ENCODE measurements at places on chromosomes 5 and 9.

- peak; percentile 8 for DNase-seq
Observed at GRCh38 chr5:161544350-161544765, 2.2 kb downstream of the GABRB2 start.

GRCh38 chr9:7533376-7534090, 266.0 kb downstream of the DMAC1 start:
- no peak for DNase-seq

DNA sequence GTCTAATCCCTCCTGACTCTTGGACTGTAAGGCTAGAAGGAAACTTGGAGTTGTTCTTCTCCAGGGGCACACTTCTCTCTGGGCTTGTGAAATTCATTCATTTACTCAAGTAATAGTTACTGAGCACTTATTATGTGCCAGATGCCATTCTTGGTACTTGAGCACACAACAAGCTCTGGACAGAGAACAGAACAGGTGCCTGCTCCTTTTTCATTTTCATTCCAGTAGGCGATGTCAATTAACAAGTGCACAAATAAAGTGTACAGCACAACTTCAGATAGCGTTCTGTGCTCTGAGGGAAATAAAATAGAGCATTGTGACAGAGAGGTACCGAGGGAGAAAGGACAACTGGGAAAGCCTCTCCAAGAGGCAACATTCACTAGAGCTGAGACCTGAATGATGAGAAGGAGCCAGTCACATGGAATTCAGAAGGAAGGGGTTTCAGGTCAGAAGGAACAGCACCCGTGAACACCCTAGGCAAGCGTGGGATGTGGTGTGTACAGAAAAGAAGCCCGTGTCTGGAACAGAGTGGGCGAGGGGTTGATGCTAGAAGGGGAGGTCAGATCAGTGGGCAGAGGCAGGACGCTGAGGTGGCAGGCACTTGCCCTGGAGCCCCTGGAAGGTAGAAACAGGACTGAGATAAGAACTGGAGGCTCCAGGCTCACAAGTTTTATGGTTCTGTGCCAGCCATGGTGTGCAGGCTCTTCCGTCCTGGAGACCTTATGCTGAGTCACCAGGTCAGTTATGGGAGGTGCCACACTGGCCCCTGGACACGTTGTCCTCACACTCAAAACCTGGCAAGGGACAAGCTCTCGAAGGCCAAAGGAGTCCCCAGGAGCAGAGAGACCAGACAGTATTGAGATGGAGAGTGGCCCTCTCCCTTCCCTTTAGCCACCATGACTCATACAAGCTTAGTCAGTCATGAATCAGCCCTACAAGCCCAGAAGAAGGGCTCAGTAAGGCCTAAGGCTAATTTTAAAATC, 7.2 kb upstream of the ABLIM3 start:
- no peak for DNase-seq

DNA sequence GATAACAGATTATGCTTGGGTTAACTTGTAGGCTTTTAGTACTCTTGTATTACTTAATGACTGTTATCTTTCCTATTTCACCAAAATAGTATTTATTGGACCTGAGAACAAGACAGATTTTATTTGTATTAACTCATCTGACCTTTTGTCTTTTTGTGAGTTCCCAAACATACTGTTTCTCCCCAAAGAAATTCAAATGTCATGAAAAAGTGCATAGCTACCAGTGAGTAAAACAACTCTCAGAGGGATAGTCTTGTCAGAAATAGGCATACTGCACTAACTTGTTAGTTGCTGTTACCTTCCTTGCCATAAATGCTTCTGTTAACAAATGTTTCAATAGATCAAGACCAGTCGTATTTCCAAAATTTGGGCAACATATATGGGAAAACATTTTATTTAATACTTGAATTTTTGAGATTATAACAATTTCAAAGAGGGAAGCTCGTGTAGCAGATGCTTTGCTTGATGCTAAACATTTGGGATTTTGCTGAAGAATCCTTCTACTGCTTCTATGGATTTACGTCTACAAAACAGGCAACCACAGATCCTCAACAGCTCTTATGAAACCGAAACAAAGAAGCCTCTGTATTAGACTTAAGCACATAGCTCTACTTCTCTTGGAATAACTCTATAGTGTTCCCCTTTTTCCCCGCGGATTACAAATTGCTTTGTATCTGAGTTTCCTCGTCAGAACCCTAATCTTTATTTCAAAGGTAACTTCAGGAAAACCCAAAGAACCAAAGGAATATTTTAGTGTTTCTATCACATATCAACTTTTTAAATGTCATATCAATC, 248.8 kb downstream of the MCTP1 start:
- no peak for DNase-seq

- DNase-seq: no peak
Observed at GRCh38 chr5:5711592-5711991, 289.1 kb downstream of the ICE1 start.

DNA sequence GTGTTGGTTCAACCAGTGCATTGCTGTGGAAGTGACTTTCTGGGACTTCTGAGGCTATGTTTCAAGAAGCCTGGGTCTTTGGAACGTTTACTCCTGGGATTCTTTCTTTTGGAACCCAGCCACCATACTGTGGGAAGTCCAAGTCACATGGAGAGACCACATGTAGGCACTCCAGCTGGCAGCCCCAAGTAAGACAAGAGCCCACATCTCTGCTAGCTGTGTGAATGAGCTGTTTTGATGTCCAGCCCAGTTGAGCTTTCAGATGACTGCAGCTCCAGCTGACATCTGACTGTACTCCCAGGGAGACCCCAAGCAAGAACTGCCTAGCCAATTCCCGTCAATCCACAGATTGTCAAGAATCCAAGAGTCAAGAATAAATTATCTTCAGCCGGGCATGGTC, 60.1 kb upstream of the SPATA31D4 start:
- DNase-seq: no peak

GRCh38 chr9:78782234-78782633, 485.3 kb downstream of the PSAT1 start:
- no peak for DNase-seq

DNA sequence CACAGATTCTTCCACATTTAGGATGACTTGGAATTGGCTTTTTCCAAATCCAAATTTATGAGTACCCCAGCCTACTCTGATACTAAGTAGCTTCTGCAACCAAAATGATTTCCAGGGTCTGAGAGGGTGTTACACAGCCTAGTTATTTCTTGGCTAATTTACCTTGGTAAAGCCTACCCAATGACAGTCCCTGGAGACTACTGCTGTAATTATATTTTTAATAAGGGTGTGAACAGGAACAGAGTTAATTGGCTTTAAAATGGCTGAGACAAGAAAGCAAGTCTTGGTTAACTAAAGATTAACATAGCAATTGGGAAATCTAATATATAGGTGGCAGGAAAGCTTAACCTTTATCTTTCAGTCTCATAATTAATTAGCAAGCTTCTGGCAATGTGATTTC, 9.3 kb downstream of the PRLR start:
- DNase-seq: no peak

GRCh38 chr9:27622693-27623340, 49.5 kb upstream of the C9orf72 start:
- DNase-seq: peak; percentile 13

DNA sequence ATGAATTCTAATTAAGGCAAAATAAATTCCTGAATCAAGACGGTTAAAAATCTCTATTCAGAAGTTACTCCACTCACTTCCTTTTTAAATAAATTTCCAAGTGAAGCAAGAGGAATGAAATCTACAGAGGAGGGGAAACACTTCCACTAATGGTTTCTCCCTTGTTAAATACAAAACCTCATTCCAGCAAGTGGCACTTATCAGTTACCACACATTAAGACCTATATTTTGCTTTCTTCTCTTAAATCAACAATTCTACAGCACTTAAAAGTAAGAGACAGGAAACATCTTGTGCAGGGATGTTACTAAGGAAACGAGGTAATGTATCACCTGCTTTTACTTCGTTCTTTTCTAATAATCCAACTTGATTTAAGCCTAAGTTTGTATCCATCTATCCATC, 172.6 kb downstream of the RAPGEF6 start:
- no peak for DNase-seq

GRCh38 chr9:76352026-76352620, 42.1 kb downstream of the RFK start:
- no peak for DNase-seq

DNA sequence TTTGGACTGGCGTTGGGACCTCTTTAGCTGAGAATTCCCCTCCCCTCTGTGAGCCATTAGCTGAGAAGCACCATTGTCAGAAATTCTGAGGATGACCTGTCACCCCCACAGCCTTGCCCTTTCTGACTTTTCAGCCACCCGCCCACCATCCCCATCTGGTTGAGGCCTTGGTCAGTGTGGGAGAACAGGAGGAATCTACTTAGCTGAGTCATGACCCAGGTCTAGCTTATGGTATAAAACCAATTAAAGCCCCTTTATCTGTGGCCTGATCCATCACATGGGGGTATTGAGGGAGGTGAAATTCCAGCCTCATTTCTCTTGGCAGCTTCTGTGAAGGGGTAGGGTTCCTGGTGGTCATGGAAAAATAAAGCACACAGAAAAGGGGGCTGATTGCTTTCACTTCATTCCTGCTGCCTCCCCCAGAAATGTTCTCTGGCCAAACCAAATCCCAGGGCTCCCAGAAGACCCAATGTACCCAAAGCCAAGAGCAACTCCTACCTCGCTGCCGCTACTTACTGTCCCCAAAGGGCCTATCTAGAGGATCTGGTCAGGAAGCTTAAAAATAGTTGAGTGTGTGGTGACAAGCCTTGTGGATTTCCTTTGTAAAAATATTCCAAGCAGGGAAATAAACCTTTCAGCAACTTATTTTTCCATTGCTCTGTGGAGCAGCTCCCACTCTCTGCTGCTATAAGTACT, 174.8 kb upstream of the TNC start:
- no peak for DNase-seq

DNA sequence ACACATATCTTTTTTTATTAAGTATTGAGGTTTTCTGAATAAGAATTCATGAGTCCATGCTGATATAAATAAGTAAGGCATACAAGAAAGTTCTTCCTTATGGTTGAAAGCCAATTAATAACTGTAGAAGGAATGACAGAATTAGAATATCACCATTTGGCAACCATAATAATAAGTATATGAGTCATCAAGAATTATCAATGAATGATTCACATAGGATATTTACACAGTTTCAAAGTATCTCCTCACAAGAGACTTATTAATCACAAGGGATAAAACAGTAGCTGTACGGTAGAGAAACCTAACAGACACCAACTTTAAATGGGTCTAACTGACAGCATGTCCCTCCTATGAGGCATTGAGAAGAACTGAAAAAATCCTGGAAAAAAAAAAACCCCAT, 161.6 kb downstream of the NR3C1 start:
- DNase-seq: no peak

Measured in fibroblast of skin of left quadriceps (primary cell).